ENCODE measurements at places on chromosomes 5 and 9.

- DNase-seq, result no peak
These were observed 162.8 kb downstream of the TLE1 start for GRCh38 chr9:81526587-81526986.

- DNase-seq, result peak; percentile 79
These were observed 385.6 kb downstream of the MLLT3 start for GRCh38 chr9:20236676-20237075.

- no peak for DNase-seq
These were observed 67.9 kb downstream of the EPB41L4A start for GRCh38 chr5:112351225-112351624.

DNA sequence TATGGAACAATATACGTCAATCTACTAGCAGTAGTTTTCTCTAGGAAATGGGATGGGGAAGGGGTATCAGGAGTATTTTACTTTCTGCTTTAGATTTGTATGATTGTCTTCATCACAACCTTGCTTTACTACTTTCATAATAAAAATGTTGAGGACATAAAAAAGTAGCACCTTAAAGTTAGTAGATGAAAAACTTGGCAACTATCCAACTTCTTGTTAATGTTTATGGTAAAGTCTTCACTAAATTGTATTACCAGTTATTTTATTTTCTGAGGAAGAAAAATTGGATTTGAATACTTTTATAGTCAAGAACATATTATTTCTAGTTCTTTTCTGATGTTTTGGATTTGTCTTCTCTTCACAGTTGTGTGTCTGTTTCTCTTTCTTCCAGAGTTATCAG, 372.1 kb downstream of the ARRDC3 start:
- DNase-seq, result peak; percentile 13

GRCh38 chr5:10678244-10678643, 82.8 kb downstream of the DAP start:
- DNase-seq, result no peak

DNA sequence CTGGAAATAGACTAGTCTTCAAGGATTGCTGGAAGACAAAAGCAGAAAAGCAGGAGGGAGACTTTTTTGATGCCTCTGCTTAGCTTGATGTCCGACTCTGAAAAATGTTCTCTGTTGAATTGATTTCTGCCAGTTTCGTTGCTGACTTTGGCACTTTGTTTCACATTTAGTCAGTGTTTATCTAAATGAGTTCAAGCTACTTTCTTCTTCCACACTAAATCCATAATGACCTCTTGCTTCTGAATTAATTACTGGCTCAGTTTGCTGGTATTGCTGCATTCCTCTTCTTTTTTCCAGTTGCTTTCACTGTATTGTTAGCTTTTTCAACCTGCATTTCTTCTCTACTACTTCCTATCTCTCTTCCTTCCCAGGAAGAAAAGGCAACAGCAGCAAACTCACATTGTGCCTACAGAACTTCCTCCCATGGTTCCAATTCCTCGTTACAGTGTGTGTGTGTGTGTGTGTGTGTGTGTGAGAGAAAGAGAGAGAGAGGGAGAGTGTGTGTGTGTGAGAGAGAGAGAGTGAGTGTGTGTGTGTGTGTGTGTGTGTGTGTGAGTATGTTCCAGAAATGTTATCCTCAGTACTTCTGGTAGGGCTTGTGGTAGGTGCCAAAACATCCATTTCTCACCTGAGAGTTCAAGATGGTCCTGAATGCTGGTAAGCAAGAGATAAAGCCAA, 234.8 kb downstream of the CSNK1G3 start:
- DNase-seq, result no peak

- DNase-seq, result no peak
These were observed at the start of gene FGF1 for GRCh38 chr5:142685418-142686209. Gene FGF1, minus strand, starts transcription at chr5:142686090. Its CDS starts 71,963 bp downstream, at chr5:142614127.

DNA sequence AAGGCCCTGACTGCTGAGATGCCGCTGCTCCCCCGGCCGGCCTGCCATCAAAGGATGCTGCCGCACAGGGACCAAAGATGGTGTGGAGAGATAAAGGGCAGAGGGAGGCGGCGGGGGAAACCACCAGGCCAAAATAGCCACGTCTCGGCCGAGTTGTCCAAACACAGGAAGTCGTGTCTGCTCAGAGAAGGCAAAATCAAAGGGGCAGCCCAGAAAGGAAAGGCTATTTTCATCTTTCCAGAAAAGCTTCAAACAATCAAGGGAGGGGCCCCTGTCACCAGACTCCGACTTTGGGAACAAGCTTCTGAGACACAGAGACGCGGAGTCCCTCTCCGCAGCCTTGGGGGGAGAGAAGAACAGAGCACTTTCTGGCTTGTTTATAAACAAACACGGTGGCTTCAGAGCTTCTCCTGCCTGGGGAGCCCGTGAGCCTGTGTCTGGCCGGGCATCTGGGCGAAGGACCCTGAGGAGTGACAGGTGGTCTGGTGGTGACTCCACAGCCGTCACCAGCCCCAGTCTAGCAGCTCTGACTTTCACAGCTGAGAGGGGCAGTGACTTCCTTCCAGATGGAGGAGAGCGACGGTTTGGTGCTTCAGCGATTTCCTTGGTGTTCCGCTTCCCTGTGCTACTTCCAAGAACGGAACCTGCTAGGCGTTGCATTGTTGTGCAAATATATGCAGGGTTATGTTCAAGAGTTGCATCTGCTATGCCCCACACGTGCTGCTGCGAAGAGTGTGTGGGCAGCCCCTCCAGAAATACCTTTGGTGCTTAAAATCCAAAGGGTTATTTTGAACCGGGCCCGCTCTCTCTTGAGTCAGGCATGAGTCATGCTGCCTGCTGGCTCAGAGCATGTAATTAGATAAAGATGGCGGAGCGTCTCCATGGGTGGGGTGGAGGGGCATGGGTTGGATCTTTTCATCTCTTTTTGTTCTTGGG, 24.0 kb downstream of the ADAMTSL2 start:
- no peak for DNase-seq

DNA sequence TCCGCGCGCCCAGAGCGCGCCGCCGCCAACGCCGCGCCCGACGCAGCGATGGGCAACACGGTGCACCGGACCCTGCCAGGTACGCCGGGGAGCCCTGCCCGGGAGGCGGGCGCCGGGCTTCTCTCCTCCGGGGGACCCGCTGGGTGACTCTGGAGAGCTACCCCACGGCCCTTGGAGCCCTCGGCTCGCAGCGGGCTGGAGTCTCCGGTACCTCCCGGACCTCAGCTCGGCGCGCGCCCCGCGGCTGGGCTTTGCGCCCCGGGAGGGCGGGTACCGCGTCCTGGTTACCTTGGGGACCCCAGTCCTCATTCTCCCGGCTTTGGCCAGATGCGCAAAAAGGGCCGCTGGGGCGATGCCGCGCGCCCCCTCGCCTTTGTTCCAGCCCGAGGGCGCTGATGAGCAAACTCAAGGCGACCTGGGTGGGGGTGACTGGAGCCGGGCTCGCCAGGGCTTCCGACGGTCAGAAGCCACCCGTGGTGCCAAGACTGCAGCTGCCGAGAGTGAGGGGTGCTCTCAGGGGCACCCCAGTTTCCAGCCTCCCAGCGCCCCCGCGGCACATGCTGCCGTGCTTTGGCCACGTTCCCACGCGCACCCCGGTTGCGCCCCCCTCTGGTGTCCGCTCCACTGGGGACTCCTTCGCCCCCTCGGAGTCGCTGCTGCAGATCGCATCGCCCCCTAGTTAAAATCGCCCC, 442 bp downstream of the NEURL1B start:
- no peak for DNase-seq

DNA sequence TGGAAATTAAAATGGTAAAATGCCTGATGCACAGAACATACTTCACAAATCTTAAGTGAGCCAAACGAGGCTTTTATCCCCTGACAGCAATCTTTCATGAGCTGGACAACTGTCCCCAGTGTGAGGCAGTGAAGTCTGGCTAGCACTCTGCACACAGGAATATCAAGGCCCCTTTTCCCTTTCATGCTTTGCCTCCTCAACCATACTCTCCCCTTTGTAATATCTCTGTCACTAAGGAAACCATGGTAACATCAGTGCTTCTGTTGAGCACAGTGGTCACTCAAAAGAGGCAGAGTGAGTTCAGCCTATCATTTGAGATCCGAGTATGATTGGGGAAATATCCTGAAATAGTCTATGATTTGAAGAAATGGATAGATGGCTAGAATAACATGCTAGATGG, 318.3 kb downstream of the ENC1 start:
- DNase-seq, result peak; percentile 21

DNA sequence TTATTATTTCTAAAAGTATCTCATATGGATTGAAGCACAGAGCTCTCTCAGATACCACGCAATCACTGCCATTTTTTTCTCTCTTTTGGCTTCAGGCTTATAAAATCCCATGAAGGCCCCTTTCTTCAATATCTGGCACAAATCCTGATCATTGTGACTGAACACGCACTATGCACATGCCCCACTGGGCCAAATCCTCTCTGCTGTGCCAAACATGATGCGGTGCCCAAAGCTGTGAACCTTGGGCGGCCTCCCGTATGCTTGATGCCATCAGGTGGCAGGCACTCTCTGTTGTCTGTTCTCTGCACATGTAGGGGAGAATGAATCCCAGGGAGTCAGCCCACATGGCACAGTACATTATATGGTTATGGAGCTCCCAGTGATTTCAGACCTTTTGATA, 375.0 kb upstream of the RGMB start:
- DNase-seq, result no peak

DNA sequence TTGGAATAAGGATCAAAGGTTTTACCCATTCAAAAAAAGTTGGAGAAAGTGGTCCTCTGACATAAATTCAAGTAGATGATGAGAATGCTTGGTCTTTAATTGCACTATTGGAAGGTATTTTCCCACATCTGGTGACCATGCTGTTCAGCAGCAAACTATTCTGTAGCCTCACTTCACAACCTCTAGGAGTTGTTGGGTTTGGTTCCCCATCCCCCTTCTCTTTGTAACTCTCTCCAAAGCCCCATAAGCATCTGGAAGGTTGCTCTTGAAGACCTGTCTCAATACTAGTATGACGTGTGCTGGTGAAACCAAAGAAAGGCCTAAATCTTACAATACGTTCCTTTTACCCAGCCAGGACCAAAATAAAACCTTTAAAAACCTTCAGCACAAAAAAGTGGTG, 8.5 kb downstream of the RGMB start:
- DNase-seq, result no peak

DNA sequence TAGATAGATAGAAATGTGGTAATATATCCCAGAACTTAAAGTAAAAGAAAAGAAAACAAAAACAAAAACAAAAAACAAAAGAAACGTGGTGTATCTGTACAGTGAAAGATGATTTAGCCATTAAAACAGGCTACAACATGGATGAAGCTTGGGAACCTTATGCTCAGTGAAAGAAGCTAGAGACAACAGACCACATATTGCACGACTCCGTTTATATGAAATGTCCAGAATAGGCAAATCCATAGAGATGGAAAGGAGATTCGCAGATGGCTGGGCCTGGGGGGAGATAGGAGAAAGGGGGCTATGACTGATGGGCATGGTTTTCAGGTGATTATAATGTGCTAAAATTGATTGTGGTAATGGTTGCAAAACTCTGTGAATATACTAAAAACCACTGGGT, 86.6 kb downstream of the ROR2 start:
- DNase-seq, result no peak

DNA sequence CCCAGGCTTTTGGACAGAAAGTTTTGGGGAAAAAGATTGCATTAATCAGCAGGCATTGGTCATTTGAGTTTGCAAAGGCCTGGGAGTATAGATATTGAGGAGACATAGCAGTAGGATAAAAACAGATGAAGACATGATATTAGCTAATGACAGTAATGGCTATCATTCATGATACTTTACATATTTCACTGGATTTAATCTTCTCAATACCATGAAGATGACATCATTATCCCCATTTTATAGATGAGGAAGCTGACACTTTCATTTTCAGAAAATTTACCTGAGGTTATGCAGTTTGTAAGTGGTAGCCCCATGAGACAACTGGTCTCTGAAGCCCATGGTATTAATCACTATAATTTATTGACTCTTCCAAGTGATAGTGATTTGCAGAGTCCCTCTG, 23.0 kb downstream of the GLRA1 start:
- DNase-seq, result no peak

GRCh38 chr5:44345871-44346270, 43.3 kb downstream of the FGF10 start:
- no peak for DNase-seq

GRCh38 chr5:160649304-160649703, 202.7 kb downstream of the ATP10B start:
- DNase-seq, result peak; percentile 65

DNA sequence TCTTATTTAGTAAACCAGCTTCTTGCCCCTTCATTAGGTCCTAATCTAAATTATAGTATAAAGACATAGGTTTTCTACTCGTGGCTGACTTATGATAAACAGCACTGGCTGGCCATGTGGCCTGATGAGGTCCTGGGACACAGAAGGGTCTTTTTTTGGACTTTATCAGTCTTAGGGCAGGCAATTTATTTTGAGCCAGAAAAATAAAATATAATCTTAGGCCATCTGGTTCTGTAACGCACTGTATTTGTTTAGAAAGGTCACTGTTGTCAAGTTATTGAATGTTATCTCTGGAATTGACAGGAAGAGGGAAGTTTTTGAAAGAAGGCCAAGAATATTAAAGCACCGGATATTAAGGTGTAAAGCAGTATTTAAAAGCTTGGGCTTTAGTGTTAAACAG, 53.9 kb downstream of the RFX3 start:
- no peak for DNase-seq

- no peak for DNase-seq
These were observed 246.3 kb downstream of the COX7C start for GRCh38 chr5:86864051-86864450.

DNA sequence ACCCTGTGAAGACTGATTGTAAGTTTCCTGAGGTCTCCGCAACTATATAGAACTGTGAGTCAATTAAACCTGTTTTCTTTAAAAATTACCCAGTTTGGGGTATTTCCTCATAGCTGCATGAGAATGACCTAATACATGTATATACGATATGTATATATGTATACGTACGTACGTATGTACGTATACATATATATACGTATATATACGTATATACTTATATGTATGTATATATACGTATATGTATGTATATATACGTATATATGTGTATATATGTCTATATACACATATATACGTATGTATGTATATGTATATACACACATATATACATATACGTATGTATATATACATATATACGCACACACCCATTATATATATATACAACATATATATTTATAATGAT, 1153.0 kb upstream of the CDH18 start:
- DNase-seq, result no peak

GRCh38 chr5:22928821-22929482, 75.8 kb upstream of the CDH12 start:
- no peak for DNase-seq

GRCh38 chr9:136773386-136774044, 9.2 kb upstream of the LCN15 start:
- DNase-seq, result peak; percentile 62

DNA sequence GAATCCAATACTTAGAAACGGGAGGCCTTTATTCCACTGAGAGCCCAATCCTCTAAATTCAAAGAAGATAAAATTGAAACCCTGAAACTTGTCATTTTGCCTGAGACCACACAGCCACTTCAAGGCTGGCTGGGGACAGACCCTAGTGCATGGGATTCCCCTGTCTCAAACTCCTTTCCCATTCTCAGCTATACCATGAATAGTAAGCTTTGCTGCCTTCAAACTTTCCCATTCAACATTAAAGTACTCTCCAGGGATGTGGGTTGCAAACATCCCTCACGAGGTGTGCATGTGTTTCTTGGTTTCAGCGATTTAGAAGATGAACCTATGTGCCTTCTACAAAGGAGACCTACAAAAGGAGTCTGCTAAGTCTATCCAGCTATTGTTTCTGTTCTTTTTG, 64.6 kb downstream of the GABRB2 start:
- no peak for DNase-seq

- DNase-seq, result no peak
These were observed 510.0 kb downstream of the GADD45G start for GRCh38 chr9:90114641-90115425.

GRCh38 chr9:2119566-2119965, 104.4 kb downstream of the SMARCA2 start:
- DNase-seq, result no peak

GRCh38 chr5:102889033-102889432, 133.9 kb downstream of the PAM start:
- DNase-seq, result no peak
